ENCODE measurements at places on chromosomes 2 and 18. TPM values are rescaled to one million over a fixed set of nuclear protein-coding genes. Genes with fewer than 3 reads are reported as not detected.

The CTLA4 gene
- total RNA-seq = 0.19 TPM

The BOK gene
- 4.5 TPM for total RNA-seq

The ALKAL2 gene
- 0.62 TPM for total RNA-seq

The CROCC2 gene
- total RNA-seq = not detected

The TEX44 gene
- not detected for total RNA-seq

The RETSAT gene
- total RNA-seq = 44.8 TPM

The CYTIP gene
- 1.7 TPM for total RNA-seq

The SLC19A3 gene
- 4.5 TPM for total RNA-seq

The NEURL3 gene
- 0.14 TPM for total RNA-seq

DNA sequence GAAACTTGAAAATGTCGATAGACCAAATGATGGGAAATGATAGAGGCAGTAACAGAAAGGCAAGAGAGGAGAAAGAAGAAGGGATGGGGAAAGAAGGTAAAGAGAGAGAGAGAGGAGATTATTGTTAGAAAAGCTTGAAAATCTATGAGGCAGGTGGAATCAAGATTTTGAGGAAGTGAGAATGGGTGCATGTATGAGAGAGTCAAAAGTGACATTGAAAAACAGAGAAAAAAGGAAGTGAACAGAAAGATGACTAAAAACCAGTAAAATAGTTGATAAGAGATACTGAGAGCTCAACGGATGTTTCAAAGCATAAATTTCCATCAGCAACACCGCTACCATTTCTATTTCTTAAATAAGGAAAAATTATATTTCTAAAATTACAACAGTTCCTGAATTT is 327.4 kb upstream of the CWC22 start:
- DNase-seq = no peak

- no peak for DNase-seq
Observed at GRCh38 chr2:10167316-10167715, 44.8 kb downstream of the RRM2 start.

- DNase-seq = no peak
Observed at GRCh38 chr2:64661741-64662169, 8.0 kb upstream of the SERTAD2 start.

DNA sequence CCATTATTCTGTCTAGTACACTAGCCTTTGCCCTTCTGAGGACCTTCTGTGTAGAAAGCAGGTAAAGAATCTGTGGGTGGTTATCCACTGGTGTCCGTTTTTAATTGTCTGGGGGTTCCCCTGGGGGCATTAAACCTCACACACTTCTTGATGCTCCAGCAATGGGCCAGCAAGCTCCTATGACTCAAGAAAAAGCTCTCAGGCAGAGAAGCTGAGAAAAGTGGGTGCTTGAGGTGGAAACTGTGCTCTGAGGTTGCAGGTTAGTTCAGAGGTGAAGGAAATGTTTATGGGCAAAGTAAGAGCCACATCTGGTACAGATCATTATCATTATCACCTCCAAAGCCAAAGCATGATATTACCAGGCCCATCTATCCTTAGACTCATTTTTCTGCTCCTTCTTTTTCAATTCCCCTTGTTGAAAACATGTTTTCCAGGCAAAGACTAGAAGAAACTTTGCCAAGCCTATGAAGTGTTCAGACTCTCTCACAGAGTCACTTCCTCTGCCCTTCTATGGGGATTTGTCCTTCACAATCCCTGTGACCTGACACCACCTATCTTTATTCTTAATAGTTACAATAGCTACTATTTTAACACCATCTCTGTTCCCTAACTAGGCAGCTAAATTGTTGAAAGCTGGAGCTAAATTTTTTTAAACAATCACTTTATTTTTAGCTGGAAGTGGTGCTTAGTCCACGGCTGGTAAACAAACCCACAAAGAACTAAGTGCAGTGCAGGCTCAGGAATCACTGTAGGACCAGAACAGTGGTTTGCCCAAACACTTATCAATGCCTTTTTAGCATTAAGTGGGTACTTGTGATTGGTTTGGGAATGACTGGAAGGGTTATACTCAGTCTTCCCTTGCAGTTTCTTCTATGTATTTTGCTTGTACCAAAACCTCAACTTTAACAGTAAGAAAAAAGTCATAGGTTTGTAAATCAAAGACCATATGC is 512.8 kb upstream of the POU3F3 start:
- DNase-seq = no peak

GRCh38 chr2:52886556-52886955 is 881.0 kb upstream of the CHAC2 start:
- DNase-seq = no peak

- no peak for DNase-seq
Observed at GRCh38 chr2:47844162-47844561, 61.2 kb downstream of the MSH6 start.

GRCh38 chr2:223826995-223827394 is 10.4 kb downstream of the AP1S3 start:
- no peak for DNase-seq

- no peak for DNase-seq
Observed at GRCh38 chr2:144470334-144470733, 49.6 kb downstream of the ZEB2 start.

DNA sequence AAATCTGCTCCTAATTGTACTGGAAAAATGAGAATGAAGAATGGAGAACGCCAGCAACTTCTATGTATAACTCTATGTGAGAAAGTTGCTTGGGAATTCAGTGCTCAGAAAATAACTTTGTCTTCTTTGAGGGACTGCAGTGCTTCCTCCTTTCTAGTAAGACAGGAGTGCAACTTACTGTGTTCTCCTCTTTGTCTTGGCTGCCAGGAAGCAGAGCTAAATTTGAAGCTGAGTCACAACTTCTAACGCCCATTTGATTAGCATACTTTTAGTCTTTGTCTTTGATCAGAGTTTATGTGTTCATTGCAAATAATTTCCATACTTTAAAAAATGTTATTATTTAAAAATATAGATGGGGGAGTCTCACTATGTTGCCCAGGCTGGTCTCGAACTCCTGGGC is 6.6 kb downstream of the ARHGAP25 start:
- no peak for DNase-seq

- no peak for DNase-seq
Observed at GRCh38 chr2:6470518-6470917, 395.2 kb downstream of the CMPK2 start.

DNA sequence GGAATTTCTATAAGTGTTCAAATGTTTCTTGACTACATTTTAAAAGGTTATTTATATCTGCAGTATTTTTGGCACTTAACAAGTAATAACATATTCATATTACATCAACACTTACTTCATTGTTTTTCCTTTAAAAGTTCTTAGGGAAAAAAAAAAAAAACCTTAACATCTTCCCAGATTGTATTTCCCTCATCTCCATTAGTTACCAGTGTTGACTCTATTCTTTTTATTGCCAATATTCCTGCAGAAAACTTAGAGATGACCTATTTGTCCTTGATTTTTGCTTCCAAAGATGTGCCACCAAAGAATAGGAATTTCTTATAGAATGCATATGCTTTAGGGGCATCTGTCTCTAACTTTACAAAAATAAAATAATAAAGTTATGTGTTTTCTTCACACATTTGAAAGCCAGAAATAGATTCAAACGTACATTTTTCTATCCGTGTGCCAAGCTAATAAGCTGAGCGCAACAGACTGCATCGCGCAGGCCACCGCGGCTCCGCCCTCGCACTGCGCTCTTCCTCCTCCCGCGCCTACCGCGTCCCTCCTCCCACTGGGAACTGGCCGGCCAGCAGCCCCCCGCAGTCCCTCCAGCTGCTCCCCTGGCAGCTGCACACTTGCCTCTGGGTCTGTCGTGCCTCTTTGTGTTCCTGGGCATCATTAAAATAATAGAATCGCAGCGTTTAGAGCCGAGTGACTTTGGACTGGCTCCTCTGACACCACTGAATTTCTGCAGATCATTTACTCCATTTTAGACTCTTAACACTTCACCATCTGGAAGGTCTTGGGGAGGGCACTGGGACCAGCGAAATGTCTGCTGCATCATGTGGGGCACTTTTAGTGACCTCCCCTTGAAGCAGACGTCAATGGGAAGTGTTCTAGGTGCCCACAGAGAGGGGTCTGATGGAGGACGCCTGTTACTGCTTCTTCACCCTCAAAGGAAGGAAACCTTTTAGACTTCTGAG is 21.2 kb upstream of the NAB1 start:
- no peak for DNase-seq

- DNase-seq = no peak
Observed at GRCh38 chr2:38737925-38738324, 13.2 kb downstream of the SRSF7 start.

DNA sequence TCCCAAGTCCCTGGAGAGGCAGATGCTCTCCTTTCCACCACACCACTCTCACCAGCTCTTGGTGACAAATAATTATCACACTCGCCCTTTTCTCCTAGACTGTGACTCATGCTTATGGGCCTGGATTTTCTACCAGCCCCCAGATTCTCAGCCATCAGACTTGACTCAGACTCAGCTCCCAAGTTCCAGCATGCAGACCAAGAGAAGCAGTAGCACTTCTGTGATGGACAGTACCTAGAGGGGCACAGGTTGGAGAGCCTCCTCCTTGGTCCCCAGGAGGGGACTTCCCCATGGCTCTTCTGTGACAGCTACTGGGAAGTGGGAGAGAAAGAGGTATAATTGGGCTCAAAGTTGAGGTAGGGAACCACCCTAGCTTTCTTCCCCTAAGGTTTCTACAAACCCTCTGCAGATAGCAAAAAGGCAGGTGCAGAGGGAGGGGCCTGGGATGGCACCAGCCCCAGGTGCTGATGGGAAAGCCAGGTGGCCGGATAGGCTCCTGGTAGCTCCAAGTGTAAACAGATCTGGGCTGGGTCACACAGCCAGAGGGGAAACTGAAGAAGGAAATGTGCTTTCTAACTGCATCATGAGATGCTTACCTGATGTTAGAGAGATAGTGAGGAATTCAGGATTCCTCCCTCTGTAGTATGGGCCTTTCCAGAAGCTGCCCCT is 4.1 kb downstream of the TCF23 start:
- no peak for DNase-seq

- DNase-seq = no peak
Observed at GRCh38 chr18:62569081-62569655, 46.3 kb downstream of the ZCCHC2 start.

- no peak for DNase-seq
Observed at GRCh38 chr18:40380686-40381439, 1574.2 kb upstream of the PIK3C3 start.

DNA sequence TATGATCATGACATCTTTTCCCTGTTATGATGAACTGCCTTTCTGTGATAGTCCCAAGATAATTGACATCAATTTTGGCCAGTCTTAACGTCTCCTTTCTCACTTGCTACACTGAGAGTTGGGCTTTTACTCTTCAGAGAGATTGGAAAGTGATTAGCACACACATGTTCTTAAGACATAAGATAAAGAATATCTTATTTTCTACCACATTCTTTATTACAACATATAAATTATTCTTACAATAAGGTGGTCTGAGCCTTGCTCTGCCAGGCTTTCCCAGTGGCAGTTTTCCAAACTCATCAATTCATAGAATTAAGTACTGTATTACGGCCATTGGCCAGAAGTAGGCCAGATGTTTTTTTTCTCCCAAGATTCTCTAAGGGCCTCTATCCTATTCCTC is 5.7 kb upstream of the DSC3 start:
- no peak for DNase-seq

DNA sequence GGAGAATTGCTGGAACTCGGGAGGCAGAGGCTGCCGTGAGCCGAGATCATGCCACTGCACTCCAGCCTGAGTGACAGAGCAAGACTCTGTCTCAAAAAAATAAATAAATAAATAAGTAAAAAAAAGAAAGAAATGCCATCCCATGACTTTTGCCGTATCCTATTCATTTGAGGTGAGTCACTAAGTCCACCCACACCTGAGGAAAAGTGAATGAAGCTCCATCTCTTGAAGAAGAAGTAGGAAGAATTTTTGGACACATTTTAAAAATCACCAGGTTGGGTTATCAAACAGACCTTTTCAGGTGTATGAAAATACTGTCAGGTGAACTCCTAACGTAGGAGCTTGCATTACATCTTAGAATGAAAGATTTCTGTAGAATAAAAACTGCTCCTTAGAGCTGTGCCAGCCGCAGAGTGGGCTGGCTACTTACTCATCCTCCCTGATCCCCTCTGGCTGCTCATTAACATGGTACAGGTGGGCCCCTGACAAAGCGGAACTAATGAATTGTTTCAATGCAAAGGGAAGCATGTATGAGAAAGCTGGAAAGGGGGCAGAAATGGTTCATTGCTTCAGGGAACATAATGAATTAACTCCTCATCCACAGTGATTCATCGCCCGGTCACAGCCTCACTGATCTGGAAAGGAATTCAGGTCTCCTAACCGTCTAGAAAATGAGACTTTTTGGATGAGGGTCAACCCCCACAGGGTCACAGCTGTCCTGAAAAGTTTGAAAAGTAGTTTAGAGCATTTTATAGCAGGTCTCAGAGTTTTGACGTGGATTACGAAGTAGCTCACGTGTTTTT is 191.4 kb downstream of the SPP2 start:
- DNase-seq = no peak

GRCh38 chr2:109435901-109436598 is 177.7 kb downstream of the SEPTIN10 start:
- DNase-seq = no peak

DNA sequence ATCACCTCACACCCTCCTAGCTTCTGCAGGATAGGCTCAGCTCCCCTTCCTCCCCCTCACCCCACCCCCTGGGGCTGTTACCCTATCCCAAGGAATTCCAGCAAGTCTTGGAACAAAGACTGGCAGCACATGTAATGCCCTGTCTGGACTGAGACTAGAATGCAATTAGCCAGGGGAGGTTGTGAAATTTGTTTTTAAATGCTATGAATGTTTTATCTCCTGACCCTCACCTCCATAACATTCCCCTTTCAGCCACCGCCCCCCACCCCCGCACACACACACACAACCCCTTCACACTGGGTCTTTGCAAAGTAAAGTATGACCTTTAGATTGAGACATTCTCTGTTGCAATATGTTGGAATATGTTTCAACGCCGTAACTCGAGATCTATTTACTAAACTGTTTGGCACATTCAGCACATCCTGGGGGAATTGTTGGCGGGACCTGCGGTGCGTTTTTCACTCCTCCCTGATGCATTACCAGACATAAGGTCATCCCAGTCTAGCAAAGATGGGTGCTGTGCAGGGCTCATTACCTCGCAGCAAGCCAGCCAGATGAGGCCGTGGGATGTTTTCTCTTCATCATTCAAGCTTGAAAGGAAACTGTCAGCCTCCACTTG is 290.7 kb upstream of the SLC14A2 start:
- peak; percentile 69 for DNase-seq

- no peak for DNase-seq
Observed at GRCh38 chr2:174259981-174260380, 11.6 kb upstream of the OLA1 start.

GRCh38 chr18:36634573-36635216 is 194.1 kb downstream of the TPGS2 start:
- no peak for DNase-seq

DNA sequence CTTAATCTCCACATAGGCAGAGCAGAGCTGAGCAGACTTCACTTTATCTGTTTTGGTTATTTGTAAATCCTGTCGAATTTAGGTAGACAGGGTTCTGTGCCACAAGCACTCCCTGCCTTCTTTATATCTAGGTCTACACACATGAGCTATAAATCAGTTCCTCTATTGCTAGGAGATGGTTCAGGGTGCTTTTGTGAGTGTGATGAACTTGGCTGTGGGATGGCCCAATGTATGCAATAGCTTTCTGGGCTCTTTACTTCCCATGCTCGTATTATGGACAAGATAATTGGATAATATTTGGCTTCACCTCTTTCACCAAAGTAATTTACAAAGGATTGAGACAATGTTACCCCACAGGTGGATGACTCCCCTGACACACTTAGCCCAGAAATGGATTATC is 72.2 kb downstream of the PLB1 start:
- no peak for DNase-seq

GRCh38 chr2:174158003-174158402 is 90.3 kb downstream of the OLA1 start:
- no peak for DNase-seq

Measured in Right ventricle myocardium inferior (tissue), 1 donor.